ENCODE measurements at places on chromosomes 11 and 22.

DNA sequence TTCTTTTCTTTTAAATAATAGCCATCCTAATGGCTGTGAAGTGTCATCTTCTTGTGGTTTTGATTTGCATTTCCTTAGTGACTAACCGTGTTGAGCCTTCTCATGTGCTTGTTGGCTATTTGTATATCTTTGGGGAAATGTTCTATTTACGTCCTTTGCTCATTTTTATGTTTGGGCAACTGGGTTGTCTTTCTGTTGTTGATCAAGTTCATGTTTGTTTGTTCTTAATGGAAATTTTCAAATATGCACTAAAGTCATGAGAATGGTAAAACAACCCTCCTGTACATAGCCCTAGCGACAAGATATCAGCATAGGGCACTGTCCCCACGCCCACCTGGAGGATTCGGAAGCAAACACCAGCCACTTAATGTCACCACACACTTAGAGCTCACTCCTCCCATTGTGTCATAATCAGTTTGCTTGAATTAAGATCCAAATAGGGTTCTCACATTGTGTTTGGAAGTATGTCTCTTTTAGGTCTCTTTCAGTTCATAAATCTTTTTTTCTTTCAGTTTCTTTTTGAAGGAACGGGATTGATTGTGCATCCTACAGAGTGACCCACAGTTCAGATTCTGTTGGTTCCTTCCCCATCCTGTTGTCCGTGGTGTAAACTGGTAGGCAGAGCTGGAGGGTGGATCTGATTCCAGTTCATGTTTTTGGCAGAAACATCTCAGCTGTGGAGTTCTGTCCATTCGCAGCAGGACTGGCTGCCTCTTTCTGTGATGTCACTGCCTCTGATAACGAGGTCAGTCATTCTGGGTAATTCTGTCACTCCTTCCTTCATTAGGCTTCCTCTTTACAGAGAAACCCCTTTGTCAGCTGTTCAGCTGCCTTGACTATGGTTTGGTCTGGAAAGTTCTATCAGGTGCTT, 26.4 kb upstream of the ADORA2A start:
- DNase-seq: no peak

DNA sequence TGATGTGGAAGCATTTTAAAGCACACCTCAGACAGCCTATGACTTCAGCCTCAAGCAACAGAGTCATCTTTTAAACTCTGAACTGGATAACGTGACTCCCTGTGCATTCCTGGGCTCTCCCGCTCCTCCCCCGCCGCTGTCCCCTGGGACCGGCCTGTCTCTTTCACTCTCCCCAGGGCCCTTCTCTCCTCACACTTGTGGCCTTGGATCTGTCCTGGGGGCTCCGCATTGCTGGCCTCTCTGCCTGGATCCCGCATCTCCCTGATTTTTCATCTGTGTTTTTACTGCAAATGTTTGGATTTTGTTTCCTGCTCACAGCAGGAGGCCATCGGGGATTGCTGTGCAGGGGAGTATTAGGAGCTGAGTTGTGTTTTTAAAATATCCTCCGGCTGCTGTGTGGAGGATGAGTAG, 15.4 kb downstream of the C11orf24 start:
- peak; percentile 63 for DNase-seq

DNA sequence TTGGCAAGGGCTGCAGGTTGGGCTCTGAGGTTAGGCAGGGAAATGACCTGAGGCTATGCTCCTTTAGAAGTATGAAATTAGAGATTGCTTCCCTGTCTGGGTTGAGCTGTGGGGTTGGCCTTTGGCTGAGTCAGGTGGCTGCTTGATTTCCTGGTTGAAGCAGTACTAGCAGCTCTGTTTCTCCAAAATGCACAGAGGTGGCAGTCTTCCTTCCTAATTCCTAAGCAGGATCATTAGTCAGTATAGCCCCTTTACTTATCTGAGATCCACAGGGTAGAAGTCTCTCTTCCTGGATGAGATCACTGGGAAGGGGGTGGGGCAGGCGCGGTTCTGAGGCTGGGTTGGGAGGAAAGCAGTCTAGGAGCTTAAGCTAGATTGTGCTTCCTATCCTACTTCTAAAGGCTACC, 1917.5 kb downstream of the LRRC4C start:
- no peak for DNase-seq

- DNase-seq: no peak
Observed at GRCh38 chr11:12019866-12020416, 11.5 kb upstream of the DKK3 start.

DNA sequence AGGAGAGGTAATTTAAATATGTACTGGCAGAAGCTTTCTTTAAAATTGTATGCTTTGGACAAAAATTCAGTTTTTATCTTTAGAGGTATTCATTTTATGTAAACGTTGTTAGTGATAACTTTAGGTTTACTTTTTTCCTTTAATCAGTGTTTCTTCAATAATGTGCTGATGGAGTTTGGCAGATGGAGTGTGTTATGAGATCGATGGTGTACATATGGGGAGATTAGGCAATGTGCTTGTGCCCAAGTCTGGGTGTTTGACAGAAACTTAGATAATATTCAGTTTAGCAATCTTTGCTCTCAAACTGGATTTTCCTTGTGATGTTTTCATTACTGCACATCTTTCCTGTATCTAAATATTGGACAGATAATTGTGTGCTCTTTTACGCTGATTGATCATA, 425.4 kb downstream of the JRKL start:
- DNase-seq: no peak

GRCh38 chr11:122277493-122277892, 161.5 kb upstream of the BLID start:
- no peak for DNase-seq

DNA sequence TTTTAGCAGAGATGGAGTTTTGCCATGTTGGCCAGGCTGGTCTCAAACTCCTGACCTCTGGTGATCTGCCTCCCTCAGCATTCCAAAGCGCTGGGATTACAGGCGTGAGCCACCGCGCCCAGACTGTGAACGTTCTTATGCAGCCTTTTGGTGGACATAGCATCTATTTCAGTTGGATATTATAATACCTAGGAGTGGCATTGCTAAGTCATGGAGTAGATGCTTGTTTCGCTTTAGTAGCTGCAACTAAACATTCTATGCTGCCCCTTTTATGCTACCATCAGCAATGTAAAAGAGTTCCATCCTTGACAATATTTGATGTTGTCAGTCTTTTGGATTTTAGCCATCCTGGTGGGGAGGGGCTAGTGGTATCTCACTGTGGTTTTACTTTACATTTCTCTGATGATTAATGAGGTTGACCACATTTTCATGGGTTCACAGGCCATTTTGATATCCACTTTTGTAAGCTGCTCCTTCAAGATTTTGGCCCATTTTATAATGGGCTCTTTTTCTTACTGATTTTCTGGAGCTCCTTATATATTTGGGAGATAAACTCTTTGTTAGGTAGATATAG, 16.5 kb upstream of the APOBEC3A start:
- no peak for DNase-seq

GRCh38 chr22:35443338-35443737, 43.4 kb downstream of the MCM5 start:
- no peak for DNase-seq

GRCh38 chr22:33756508-33756949, 163.7 kb downstream of the LARGE1 start:
- no peak for DNase-seq

GRCh38 chr22:44383064-44383575, 70.4 kb upstream of the SHISAL1 start:
- DNase-seq: no peak

- no peak for DNase-seq
Observed at GRCh38 chr11:126838779-126839178, 161.8 kb downstream of the KIRREL3 start.

- DNase-seq: no peak
Observed at GRCh38 chr11:61885166-61885778, 6.1 kb downstream of the FADS3 start.

DNA sequence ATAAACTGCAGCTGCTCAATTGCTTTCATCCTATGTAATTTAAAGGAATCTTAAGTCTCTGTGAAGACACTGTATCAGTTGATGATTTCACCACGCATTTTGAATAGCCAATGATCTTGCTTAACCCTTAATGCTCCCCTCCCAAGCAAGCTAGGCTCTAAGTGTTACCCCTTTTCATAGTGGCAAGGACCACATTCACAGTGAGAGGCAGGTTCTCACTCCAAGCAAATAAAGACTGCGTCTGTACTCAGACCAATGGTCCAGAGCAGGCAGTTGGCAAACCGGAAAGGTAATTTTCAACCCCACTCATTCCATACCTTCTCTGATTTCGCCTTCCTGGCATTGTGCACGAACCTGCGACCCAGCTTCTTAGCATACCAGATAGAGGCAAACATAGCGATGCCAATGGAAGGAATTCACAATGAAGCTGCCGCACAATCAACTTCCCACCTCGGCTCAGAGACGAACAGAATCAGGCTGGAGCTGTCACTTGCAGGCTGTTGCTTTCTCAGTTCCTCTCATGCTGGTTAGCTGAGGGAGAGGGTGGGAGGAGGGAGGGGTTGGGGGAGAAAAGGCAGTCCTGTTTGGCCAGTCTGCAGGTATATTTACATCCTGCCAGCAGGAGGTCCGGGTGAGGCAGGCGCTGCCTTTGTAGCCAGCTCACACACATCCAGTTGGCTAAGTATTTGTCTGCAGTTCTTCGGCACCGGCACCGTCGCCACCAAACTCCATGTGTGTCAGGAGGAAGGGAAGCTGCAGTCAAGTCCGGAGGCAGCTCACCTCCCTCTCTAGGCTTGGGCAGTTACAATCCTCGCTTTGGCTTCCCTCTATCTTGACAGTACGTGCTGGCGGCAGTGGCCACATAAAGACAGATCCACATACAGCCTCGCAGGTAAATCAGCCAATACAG, 1151.2 kb upstream of the CCDC90B start:
- DNase-seq: peak; percentile 4

DNA sequence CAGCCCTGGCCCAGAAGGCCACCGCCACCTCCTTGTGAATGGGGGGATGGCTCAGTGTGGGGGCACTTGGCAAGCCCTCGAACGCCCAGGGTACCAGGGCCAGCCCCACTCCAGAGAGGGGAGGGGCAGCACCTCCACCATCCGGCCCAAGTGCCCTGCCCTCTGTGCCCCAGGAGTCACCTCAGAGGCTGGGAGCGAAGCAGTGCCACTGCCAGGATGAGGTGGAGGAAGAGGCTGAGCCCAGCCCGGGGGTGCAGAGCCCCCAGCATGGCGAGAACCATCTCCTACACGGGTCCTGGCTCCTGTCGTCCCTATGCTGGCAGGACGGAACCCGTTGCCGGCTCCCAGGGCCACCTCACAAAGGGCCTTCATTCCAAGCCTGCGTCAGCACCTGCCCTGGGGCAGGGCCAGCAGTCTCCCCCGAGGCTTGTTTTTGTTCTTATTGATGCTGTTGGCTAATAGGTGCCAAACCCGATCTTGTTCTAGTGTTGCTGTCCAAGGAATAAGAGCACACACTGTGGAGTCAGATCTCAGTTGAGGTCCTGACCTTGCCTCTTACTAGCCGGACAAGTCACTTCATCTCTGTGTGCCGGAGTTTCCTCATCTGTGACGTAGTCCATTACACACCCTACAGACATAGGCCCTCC, at the start of gene FREY1:
FREY1 (minus strand) TSS at position 307 of the 647 bp plus-strand sequence; CDS start at position 281, 26 bp downstream.
- no peak for DNase-seq

DNA sequence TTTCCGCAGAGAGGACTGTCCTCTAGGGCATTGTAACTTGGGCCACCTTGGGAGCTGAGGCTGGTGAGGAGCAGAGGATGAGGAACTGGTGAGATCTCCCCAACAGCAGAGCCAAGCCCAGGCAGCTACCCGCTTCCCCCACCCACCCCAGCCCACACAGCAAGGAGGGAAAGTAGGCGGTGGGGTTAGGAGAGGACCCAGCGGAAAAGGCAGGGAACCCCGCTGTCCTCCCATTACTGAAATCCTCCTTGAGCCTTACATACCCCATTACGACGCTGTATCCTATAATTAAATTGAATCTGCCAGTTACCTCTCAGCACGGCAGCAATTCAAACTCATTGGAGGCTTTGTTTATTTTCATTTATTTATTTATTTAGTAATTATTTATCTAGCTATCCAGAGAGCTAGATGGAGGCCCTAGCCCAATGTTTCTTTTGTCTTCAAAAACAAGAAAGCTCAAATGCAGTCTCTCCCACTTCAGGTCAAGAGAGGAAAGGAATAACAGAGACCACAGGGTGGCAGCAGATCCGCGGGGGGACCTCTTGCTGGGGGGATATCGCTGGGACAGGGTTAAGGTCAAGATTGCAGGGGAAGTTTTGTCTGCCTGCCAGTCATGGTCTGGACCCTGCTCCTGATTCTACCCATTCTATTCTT, 218.0 kb downstream of the ST3GAL4 start:
- DNase-seq: no peak

GRCh38 chr22:22394591-22394990, 114.0 kb downstream of the ZNF280B start:
- DNase-seq: no peak

- no peak for DNase-seq
Observed at GRCh38 chr11:17368551-17368950, 17.0 kb downstream of the NCR3LG1 start.

- peak; percentile 35 for DNase-seq
Observed at GRCh38 chr11:1844221-1845094, 5.7 kb downstream of the TNNI2 start.

DNA sequence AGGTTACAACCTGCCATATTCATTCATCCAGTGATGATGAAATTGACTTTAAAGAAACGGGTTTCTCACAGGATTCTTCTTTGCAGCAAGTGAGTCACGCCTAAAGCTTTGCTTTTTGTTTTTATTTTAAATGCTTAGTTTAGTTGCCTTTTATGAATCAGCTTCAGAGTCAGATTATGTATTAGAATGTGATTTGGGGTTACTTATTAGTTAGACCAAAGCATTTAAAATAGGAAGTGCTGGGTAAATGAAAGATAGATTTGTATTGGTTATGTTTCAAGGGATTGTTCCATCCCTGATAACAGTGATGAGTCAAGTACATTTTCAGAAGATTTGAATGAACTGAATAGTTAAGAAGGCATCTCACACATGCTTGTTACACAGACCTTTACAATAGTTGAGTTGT, 101.3 kb upstream of the GAL start:
- DNase-seq: peak; percentile 73

- no peak for DNase-seq
Observed at GRCh38 chr22:36464715-36465231, 16.7 kb downstream of the TXN2 start.

GRCh38 chr11:101444164-101444563, 139.6 kb downstream of the TRPC6 start:
- no peak for DNase-seq

GRCh38 chr11:60528934-60529333, 13.7 kb downstream of the MS4A13 start:
- no peak for DNase-seq

GRCh38 chr11:126567419-126567818, 211.9 kb downstream of the ST3GAL4 start:
- DNase-seq: no peak

GRCh38 chr22:41382098-41382578, 396 bp downstream of the TEF start:
- DNase-seq: no peak

DNA sequence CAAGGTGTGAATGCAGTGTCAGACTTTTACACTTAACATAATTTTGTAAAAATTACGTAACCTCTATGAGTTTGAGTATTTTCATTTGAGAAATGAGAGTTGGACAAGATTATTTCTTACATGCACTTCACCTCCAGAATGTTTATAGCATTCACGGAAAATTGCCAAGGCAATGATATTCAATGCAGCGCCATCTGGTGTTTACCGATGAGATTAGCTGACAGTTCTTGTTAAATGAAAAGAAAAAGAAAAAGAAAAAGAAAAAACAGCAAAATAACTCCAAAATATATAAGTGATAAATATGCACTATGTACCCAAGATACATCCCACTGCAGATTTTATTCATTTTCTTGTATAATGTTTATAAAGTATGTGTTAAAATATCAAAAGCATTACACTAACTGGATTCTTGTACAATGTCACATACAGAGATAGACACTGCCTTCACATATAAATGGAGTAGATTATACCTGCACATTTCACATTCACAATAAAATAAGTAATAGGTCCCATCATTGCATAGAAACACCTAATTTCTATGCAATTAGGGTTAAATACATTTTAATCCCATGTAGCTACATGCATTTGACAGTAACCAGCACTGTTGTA, 976.3 kb upstream of the FAT3 start:
- DNase-seq: peak; percentile 1

All from kidney glomerular epithelial cell (primary cell).